ENCODE measurements at places on chromosomes 4 and X.

GRCh38 chrX:78322863-78323262 is 4.5 kb downstream of the CYSLTR1 start:
- no peak for DNase-seq

DNA sequence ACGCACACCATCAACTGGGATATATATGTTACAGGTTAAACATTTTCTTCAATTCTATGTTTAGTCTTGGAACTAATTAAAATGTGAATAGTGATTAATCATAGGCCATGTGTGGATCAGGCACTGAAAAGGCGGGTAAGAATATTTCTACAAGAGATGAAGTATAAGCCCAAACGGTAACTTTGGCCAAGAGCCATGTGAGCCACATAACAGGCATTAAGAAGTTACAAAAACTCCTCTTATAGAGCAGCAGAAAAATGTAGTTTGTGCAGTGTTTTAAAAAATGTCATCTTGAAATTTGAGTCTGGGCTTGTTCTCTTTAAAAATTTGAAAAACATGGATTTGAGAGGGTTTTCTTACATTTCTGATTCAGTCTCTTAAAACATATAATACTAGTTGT is 521.8 kb upstream of the DIPK2B start:
- no peak for DNase-seq

DNA sequence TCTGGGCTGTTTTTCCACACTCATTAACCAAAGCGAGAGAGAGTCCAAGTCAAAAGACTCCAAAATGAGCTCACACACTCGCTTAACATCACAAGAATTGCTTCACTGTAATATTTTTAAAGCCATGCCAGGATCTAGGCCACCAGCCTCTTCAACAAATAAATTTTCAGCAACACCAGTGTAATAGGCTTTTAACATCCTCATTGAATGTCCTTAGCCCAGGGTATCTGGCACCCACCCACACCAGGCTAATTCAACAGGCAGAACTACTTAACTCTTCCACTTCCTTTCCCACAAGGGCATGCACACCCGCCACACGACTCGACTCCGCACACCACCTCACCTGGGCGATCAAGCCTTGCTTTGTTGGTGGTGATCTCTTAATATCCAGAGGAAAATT is 34.2 kb downstream of the FAT1 start:
- DNase-seq = no peak

GRCh38 chr4:150546286-150546685 is 35.7 kb upstream of the MAB21L2 start:
- no peak for DNase-seq

DNA sequence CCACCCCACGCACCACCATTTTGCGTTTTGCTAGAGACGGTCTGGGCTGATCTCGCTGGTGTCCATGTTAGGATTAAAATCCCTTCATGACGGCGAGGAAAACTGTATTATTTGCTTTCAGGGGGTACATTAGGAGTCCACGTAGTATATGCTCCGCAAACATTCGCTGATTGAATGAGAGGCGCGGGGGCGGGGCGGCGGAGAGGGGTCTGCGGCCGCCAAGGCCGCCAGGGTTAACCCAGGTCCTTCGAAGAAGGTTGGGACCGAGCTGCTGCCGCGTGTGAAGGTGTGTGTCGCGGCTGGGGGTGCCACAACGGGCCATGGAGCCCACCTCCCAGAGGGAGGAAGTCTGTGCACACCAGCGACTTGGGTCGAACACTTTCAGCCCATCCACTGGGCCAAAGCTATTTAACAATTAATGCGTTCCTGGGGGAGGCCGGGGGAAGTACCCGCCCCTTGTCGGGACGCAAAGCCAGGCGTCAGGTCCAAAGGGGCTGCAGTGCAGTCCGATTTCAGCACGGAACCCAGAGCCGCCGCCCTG is 6.4 kb upstream of the PITX2 start:
- DNase-seq = no peak

DNA sequence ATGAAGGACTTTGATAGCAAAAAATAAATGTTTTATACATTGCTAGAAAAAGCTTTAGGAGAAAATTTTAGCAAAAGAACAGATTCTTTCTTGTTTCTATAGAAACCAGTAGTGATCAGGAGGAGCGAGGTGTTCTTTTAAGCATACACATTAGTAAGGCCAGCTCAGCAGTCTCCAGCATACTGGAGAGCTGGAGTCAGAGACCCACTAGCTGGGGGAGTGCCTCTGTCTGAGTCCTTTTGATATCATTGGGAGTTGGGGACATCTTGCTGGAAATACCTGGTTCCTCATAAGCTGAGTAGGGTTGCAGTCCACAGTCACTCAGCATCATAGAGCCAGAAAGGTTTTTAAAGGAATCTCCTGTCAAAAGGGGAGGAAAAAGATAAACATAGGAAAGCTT is 67.4 kb downstream of the AFF2 start:
- no peak for DNase-seq

DNA sequence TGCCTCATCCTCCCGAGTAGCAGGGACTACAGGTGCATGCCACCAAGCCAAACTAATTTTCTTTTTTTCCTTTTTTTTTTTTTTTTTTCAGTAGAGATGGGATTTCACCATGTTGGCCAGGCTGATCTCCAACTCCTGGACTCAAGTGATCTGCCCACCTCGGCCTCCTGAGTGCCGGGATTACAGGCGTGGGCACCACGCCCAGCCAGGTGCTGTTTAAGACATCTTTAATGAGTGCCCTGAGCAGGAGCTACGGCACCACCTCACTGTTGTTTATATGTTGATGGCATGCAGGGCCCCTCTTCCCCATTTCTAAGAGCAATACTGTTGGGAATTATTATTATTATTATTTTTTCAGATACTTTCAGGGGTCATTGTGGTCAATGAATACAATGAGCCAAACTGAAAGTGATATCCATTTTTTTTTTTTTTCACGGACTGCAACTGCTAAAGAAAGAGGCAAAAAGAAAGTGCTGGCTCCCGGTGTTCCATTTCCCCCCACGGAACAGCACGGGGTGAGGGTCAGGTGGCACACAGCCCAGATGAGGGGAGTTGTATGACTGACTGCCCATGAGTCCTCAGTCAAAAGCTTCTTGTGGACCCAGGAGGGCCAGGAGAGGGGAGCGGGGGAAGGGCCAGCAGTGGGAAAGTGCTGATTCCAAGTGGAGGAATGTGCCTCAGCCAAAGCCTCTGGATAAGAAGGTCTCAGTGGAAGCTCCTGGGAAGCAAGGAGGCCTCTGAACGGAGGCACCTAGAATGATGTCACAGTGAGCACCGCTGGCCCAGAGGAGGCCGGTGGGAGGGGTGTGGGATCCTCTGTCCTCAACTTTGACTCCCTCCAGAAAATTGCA is 101.8 kb upstream of the HPF1 start:
- DNase-seq = no peak

GRCh38 chrX:151174581-151175282 is 1.7 kb upstream of the GPR50 start:
- no peak for DNase-seq

DNA sequence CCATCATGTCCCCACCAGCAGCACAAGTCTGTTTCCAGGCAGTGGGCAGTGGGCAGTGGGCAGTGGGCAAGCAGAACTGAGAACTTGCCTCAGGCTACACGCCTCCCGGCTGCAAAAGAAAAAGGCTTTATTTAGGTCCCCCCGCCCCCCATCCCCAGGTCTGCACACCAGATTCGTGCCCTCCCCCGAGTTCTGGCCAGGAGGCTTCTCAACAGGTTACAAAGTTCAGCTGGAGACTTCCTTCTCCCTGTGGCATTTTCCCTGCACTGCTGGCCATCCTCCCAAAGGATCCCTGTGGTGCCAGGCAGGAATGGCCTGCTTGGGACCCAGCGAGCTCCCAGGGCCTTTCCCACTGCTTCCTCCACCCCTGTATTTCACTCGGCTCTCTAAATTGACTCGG is 97.0 kb upstream of the TRIM2 start:
- DNase-seq = no peak

- no peak for DNase-seq
These were observed 28.1 kb upstream of the RASGEF1B start for GRCh38 chr4:81499840-81500239.

DNA sequence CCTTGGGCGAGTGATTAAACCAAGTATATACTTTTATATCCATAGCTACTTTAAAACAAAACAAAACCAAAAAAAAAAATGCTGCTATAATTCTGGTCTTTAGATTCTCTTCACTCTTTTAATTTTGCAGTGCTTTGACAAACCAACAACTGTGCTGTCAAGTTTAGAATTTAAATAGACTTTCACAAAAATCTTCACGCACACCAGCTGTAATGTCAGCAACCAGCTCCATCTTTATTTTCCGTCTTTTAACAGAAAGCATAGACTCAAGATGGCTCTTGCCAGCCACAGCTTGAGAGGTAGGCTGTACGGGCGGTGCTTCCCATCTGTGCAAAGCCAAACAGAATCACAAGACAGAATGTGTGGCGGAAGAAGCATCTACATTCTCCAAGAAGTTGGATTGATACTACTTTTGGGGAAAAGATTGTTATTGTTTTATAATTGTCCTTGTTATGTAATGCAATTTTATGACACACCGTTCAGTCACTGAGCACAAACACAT is 388.3 kb upstream of the MAGEC2 start:
- no peak for DNase-seq

GRCh38 chr4:96052827-96053226 is 212.9 kb downstream of the PDHA2 start:
- DNase-seq = no peak

DNA sequence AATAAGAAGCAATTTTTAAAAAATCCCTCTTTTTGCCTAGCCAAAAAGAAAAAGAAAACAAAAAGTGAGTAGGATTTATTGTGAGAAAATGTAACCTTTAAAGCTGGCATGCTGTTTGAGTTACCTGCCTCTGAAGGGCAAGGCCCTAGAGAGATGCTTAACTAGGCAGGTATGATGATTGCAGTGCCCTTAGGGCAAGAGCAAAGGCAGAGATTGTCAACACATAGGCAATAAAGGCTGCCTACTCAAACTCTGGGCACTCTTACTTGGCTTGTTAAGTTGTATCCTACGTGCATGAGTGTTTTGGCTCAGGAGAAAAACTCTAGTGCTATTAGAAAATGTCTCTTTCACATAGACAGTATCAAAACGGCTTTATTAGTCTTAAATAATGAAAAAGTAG is 306.0 kb downstream of the RPA4 start:
- no peak for DNase-seq

DNA sequence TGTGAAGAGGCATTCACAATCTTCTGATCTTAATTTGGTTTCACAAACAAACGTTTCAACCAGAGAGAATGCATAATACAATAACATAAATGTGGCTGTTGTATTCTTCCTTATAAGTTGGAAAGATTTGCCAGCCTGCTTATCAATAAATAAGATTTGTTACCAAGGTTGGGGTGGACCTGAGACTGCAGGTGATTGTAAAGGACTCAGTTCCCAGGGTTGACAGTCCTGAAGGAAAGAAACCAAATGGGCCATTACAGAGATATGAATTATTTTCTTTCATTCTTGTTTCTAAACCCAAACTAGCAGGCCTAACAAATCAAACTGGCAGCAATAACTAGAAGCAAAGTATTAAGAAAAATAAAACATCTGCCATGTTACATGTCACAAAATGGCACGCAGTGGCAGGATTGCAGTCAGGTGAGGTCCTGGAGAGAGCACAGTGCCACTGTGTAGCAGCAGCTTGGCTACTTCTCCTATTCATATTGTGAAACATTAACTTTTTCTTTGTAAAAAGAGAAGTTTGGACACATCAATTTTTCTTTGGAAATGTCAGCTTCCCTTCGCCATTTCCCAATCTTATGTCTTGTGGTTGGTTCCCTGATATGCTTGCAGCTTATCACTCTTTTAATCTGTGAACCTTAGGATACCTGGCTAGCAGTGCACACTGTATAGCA is 133.8 kb upstream of the EMCN start:
- DNase-seq = no peak

GRCh38 chrX:77622233-77622632 is 163.8 kb downstream of the ATRX start:
- no peak for DNase-seq

DNA sequence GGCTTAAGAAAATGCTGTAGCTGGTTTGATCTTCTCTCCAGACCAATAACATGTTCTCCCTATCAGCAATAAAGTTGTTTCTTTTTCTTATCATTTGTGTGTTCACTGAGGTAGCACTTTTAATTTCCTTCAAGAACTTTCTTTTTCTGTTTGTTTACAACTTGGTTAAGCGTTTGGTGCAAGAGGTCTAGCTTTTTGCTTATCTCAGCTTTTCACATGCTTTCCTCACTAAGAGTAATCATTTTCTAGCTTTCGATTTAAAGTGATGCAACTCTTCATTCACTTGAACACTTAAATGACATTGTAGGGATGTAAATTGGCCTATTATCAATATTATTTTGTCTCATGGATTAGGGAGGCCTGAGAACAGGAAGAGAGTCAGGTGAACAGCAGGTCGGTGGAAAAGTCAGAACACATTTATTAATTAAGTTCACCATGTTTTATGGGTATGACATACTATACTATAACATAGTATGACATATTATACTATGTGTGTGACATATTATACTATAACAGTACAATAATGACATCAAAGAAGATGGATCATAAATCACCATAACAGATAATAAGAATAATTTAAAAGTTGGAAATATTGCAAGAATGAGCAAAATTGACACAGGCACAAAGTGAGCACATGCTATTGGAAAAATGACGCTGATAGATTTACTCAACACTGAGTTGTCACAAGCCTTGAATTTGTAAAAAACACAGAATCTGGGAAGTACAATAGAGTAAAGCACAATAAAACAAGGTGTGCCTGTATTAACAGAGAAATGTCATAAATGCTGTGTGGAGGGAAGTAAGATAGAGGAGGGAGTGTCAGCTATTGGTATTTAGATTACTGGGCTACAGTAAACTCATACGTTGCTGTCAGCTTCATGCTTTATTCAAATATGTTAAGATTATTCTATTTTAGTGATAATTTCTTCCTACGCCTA is 218.6 kb upstream of the SLC7A11 start:
- DNase-seq = no peak

- DNase-seq = no peak
These were observed 86.8 kb downstream of the WDFY3 start for GRCh38 chr4:84879651-84880200.

GRCh38 chrX:69137371-69138117 is 27.7 kb downstream of the PJA1 start:
- no peak for DNase-seq

DNA sequence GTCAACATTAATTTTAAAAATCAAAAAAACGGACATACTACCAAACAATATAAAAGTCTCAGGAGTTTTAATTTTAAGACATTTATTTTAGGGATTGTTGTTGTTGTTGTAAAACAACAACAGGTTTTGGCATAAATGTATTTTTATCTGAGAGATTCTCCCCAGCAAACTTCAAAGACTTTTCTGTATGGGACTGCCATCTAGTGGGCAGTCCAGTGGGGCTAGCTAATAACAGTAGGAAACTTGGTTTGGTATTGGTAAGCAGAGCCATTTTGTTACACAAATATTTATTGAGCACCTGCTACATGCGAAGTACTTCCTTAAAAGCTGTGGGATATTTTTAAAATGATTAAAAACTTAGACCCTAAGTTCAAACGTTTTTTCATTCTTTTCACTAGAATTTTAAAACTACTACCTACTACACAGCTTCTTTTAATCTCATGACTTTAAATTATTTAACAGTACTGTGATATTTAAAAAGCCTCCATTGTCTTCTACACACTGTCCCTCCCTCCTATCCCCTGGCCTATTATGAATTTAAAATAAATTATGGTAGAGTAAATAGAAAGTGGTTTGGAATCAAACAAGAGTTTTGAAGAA is 1028.4 kb upstream of the INTU start:
- DNase-seq = no peak

GRCh38 chrX:107845625-107846024 is 20.0 kb downstream of the MID2 start:
- peak; percentile 46 for DNase-seq

All from stimulated activated CD4-positive, alpha-beta T cell treated with anti-CD3 and anti-CD28 coated beads, Interleukin-1b, Interleukin-23, amount 100 ng/mL, for 48 hours (primary cell).